ENCODE measurements at places on chromosomes 11 and 22.
A peak's percentile ranks its signal among the peaks of the same experiment; 100 is the strongest.

GRCh38 chr11:44624761-44625221 lies 59.3 kb downstream of the CD82 start:
- DNase-seq = no peak

DNA sequence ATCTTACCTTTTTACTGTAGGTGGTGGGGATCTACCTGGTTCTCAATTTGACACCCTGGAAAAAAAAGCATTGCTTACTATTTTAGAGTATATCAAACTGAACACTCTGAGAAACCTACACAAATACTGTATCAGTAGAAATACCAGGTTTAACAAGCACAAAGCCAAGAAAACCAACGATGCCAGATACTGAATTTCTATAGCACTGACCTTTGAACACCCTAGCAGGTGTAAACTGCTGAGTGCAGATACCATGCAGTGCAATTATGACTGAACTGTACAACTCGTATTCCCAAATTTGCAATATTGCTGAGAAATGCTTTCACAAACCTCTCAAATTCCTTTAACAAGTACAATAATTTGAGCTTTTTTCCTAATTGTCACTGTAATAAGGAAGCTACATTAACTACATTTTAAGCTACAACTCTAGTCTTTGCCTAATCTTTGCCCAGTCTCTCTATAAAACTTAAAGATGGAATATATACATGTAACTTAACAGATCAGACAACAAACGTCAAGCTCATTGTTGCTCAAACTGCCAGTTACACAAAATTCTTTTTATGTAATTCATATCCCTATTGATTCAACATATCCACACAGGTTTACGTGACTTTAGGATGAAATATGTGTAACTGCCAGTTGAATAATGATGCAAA lies 8.9 kb downstream of the TAF1D start:
- DNase-seq = no peak

DNA sequence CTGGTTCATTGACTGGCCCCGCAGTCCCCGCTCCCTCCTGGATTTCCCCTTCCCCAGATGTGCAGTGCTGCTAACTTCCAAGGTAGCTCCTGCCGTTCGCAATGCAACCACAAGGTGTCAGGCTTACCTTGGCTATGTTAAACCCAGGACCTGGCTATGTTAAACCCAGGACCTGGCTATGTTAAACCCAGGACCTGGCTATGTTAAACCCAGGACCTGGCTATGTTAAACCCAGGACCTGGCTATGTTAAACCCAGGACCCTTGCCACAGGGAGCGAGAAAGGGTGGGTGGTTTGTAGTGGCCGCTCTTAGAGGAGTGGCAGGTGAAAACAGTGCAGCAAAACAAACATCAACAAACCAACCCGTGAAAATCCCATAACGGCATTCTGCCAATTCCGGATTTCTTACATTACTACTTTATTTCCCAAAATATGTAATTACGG lies 2.9 kb upstream of the ADAMTS8 start:
- DNase-seq = peak; percentile 50

GRCh38 chr11:102940714-102941588 lies 14.6 kb downstream of the MMP13 start:
- peak; percentile 79 for DNase-seq

GRCh38 chr11:59800390-59801025 lies 10.1 kb downstream of the MRPL16 start:
- DNase-seq = no peak

DNA sequence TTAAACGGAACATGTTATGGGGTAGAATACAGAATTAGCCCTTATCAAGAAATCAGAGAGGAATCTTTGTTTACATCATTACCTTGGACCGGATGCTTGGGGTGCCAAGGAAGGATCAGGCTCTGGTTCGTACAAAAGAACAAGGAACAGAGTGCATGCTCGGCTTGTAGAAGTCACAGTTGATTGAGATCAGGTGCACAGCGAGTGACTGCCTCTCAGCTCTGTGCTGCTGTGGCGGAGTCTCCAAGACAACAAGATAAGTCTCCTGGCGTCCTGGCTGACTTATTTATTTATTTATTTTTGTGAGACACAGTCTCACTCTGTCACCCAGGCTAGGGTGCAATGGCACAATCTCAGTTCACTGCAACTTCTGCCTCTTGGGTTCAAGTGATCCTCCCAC lies 31.8 kb downstream of the GLB1L2 start:
- no peak for DNase-seq

DNA sequence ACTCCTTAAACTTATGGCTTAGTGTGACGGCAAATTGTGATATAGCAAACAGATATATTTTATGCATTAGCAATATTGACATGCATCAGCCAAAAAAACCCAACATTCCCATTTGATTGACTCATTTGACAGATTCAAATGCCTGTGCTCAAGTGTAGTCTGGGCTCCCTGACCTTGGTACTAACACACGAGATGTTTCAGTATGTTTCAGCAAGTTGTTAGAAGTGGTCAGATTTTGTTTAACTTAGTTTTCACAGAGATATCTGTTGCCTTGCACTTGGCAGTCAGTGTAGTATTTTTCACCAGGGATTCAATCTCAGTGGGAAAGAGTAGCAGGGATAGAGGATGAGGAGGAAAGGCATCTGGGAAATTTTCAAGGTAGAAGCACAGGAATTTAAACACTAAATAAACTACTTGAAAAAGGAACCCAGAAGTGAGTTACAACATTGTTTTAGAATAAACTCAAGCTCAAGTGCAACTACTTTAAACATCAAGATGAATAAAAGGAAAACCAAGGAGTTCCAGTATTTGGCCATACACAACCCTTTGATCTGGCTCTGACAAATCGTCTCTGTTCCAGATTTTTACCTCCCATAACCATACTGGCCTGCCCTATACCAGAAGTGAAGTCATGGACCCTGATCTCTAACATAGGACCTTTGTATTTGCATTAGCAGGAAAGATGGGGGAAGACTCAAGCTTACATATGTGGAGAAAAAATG lies 56.5 kb upstream of the BLID start:
- DNase-seq = no peak

DNA sequence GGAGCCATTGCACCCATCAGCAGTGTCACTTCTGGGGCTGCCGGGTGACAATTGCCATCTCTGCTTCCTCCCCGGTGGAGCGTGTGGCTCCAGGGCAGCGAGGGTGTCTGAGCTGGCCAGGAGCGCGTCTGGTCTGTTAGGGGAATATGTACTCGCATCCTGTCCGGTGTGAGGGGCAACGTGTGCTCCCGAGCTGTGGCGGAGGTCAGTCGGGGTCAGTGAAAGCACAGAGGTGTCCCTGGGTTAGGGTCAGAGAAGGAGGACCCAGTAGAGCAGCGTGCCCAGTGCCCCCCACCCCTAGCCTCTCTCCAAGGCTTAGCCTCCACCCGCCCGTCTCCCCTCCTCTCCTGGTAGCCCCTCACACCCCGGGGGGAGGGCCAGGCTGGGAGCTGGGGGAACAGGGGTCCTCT lies 1.5 kb downstream of the CLCF1 start:
- DNase-seq = no peak

- DNase-seq = no peak
Measured at GRCh38 chr22:22369964-22370270, 125.3 kb downstream of the VPREB1 start.

GRCh38 chr22:46391486-46392136 lies 56.1 kb downstream of the TRMU start:
- DNase-seq = no peak

DNA sequence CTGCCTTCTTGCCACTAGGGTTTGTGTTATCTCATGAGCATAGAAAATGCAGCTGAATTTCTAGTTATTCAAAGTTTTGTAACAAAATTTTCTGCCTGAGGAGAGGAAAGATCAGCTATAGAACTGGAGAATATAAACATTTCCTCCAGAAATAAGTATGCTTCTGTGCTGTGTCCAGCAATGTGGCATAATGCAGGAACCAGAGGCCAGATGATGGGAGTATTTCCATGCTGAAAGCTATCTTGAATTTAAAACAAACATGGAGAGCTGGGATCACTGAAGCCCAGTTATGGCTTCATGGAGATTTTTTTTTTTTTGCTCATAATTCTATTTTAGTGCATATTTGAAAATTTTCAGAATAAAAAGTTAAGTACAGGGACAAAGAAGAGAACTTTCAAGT lies 608.2 kb downstream of the SOX6 start:
- no peak for DNase-seq

DNA sequence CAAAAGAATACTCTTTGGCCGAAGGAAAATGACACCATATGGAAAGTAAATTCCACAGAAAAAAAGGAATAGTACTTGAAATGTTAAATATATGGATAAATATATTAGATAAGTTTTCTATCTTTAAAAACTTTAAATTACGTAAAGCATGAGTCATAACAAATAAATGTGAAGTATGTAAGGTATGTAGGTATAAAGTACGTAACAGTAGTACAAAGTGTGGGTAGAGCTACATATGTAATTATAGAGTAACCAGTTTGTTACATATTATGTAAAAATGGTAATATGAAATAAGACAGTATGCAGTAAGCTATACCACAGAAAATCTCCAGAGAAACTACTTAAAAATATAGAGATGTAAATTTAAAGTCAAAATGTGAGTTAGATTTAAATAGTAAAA lies 582.3 kb upstream of the CHORDC1 start:
- DNase-seq = no peak

DNA sequence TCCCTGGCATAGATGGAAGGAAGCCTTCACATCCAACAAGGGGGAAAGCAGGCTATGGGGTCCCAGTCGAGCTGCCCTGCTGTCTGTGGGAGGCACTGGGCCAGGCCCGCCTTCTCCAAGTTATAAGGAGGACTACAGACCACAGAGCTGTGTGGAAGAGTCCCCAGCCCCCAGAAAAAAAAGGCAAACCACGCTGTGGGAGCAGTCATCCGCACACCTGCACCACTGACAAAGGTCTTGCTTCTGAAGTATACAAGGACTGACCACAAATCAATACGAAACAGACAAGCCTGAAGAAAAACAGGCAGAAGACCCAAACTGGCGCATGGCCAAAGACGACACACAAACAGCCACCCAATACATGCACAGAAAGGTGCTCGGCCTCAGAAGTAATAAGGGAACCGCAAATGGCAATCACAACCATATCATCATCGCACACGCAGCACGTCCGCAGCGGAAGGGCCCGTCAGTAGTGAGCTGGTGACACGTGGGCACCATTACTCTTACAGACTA lies 384.1 kb downstream of the CTTN start:
- no peak for DNase-seq

GRCh38 chr11:17610085-17610894 lies 63.2 kb downstream of the OTOG start:
- DNase-seq = no peak

GRCh38 chr11:44046182-44046581 lies 1.6 kb upstream of the ACCSL start:
- DNase-seq = no peak

DNA sequence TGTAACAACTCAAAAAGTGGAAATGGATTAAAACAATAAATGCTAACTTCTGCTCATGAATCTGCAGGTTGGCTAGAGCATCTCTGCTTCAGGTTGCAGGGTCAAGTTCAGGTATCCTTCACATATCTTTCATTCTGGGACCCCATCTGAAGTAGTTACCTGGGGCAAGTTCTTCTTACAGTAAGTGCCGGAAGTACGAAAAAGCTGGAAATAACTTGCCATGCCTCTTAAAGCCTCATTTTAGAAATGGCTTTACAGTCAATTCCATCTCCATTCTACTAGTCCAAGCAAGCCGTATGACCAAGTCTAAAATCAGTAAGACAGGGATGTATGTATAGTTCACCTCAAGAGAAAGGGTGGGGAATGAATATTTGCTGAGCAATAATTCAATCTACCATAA lies 93.7 kb downstream of the FCHSD2 start:
- DNase-seq = no peak
